ENCODE measurements at places on chromosomes 11 and 22.

DNA sequence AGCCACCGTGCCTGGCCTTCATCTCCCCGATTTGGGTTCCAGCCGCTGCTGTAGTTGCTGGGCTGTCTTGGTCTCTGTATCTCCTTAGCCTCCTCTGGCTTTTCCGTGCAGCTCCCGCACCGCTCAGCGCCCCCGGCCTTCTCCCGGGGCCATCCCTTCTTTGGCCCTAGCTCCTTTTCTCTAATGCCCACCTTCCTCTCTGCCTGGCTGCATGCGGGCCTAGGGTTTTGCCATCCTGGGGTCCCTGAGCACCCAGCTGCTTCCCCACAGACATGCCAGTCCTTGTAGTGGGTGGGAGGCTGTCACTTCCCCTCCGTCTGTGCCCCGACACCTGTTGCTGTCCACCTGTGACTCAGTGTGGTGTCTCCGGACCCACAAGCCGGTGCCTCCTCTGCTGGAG is 36.4 kb downstream of the KCNJ4 start:
- H3K36me3 ChIP-seq: no peaks in the 10 kb centered on the region
- peaks cover 14% of the 10 kb centered on the region for H3K4me1 ChIP-seq
- no peaks in the 10 kb centered on the region for H3K27me3 ChIP-seq
- no peak for DNase-seq
- H3K27ac ChIP-seq: no peak overlapping the region
- no peak overlapping the region for H3K4me3 ChIP-seq

DNA sequence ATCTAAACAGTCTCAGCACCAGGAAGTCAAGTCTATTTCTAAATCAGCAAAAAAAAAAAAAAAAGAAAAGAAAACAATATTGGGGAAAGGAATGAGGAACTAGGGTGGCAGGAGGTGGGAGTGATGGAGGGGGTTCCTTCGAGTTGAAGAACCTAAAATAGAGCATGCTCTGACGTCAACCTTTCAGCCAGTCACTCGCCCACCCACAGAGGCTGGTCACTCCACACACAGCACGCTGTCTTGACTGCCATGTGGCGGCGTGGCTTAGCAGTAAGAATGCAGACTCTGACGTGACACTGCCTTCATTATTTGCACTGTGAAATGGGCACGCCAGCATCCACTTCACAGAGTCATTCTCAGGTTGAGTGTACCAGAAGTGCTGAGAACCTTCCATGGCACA is 48.3 kb downstream of the LARGE1 start:
- H3K27ac ChIP-seq: no peak overlapping the region
- no peaks in the 10 kb centered on the region for H3K36me3 ChIP-seq
- DNase-seq: no peak

DNA sequence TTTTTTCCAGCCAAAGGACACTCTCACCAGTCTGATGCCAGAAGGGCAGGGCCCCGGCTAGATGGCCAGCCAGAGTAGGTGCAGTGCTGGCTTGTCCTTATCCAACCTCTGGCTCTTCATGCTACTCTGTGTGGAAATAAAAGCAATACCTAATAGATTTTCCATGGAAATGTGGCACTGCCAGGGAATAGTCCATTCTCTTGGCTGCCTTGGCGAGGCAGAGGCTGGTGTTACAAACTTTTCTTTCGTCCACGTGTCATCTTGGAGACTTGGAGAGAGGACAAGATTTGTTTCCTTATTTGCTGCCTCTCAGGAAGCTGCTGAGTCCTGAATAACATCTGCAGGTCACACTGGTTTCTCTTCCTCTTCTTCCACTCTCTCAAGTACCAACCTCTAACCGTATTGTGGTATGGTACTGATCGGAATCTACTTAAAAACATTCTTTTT is 17.2 kb upstream of the C1QTNF4 start:
- H3K27me3 ChIP-seq: no peaks in the 10 kb centered on the region
- H3K4me1 ChIP-seq: peaks cover 12% of the 10 kb centered on the region
- H3K27ac ChIP-seq: no peak overlapping the region
- H3K4me3 ChIP-seq: no peak overlapping the region
- H3K36me3 ChIP-seq: no peaks in the 10 kb centered on the region
- DNase-seq: peak; percentile 30

GRCh38 chr11:26584818-26585217 is 12.8 kb upstream of the MUC15 start:
- no peaks in the 10 kb centered on the region for H3K36me3 ChIP-seq
- H3K27ac ChIP-seq: no peak overlapping the region
- no peaks in the 10 kb centered on the region for H3K27me3 ChIP-seq
- H3K4me3 ChIP-seq: no peak overlapping the region
- no peaks in the 10 kb centered on the region for H3K4me1 ChIP-seq

DNA sequence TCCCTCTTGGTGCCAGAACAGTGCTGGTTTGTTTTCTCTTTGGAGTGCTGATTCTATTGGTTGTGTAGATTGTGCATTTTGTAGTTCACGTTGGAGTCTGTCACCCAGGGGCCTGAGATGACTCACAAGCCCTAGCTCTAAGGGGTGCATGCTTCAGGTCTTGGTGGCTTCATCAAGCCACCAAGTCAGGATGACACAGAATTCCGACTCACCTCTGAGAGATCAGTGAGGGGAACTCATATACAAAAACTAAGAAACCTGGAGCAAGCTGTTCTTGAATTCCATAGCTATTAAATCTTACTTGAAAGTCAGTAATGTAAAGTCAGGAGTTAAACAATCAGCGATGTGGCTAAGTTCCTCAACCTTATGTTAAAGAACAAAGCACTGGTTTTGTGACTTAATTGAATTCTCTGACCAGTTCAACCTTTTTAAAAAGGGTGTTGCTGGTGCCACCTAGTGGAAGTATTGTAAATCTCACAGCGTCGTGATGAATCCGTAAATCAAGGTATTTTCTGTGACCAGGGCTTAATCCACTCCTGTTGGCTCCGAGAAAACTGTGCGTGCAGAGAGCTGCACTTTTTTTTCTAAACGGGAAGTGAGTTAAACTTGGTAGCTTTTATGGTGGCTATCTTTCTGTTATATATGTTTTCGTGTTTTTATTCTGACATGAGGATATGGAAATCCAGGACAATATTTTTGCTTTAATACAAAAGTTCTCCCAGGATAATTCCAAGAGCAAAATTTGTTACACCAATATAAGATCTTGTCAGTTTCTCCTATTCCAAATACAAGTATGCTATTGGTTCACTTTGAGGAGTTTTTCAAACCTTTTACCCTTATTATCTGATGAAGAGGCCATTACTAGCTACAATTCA is 14.6 kb downstream of the MMP13 start:
- no peak overlapping the region for H3K27ac ChIP-seq
- DNase-seq: peak; percentile 60
- H3K4me3 ChIP-seq: no peak overlapping the region
- no peaks in the 10 kb centered on the region for H3K4me1 ChIP-seq
- no peaks in the 10 kb centered on the region for H3K27me3 ChIP-seq
- H3K36me3 ChIP-seq: no peaks in the 10 kb centered on the region

DNA sequence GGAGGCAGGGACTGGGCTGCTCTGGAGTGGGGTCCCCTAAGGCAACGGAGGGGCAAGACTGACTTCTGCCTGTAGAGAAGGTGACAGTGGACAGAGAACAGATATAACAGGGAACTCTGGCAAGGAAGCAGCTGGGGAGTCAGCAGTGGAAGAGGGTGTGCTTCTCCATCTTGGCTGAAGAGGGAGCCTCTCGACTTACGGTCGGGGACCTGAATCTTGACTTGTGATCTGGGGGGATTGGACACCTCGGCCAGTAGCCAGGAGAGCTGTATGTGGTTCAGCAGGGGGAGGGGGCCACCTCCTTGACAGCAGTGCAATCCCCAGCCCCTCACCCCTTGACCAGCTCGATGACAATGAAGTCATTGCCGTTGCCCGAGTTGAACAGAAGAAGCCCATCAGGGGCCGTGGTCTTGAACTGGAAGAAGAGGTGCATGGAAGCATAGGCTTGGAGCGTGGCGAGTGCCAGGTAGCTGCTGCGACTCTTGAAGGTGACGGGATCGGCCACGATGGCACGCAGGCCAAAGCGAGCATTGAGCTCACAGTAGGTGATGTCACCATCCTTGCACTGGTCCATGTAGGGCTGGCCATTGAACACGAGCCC is 60.0 kb downstream of the SLC22A12 start:
- H3K4me3 ChIP-seq: no peak overlapping the region
- no peak for DNase-seq
- no peak overlapping the region for H3K27ac ChIP-seq

GRCh38 chr22:48347311-48347710 is 1480.4 kb downstream of the BRD1 start:
- DNase-seq: no peak
- no peaks in the 10 kb centered on the region for H3K27me3 ChIP-seq
- no peak overlapping the region for H3K4me3 ChIP-seq
- no peaks in the 10 kb centered on the region for H3K4me1 ChIP-seq
- no peaks in the 10 kb centered on the region for H3K36me3 ChIP-seq

GRCh38 chr11:6782720-6783119 is at the start of gene OR2AG1:
Gene OR2AG1 (plus strand): TSS chr11:6783020. CDS start chr11:6785038, 2,018 bp downstream.
- no peaks in the 10 kb centered on the region for H3K4me1 ChIP-seq
- no peak within 1 kb of the TSS for H3K27ac ChIP-seq
- no peaks in the 10 kb centered on the region for H3K36me3 ChIP-seq
- no peak for DNase-seq

DNA sequence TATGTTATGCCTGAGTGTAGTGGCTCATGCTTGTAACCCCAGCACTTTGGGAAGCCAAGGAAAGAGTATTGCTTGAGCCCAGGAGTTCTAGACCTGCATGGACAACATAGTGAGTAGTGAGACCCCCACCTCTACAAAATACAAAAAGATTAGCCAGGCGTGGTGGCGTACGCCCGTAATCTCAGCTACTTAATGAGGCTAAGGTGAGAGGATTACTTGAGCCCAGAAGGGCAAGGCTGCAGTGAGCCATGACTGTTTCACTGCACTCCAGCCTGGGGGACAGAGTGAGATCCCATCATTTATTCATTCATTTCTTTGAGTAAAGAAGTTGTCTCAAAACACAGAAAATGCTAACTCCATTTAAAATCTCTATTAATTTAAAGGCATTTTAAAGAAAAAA is 1061.6 kb downstream of the JRKL start:
- DNase-seq: no peak
- no peak overlapping the region for H3K4me3 ChIP-seq
- H3K27ac ChIP-seq: no peak overlapping the region

DNA sequence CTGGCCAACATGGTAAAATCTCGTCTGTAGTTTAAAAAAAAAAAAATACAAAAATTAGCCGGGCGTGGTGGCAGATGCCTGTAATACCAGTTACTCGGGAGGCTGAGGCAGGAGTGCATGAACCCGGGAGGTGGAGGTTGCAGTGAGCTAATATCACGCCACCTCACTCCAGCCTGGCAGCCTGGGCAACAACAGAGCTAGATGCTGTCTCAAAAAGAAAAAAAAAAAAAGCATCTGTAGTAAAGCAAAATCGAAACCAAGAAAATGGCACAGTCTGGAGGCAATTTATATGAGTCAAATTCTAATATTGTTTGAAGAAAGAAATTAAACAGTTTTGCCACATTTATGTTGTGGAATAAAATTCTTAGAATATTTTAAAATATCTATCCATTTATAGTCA is 365.0 kb upstream of the CHORDC1 start:
- no peak for DNase-seq
- no peak overlapping the region for H3K4me3 ChIP-seq
- no peaks in the 10 kb centered on the region for H3K36me3 ChIP-seq
- H3K27ac ChIP-seq: no peak overlapping the region
- no peaks in the 10 kb centered on the region for H3K4me1 ChIP-seq

- peaks cover 2% of the 10 kb centered on the region for H3K36me3 ChIP-seq
- peaks cover 5% of the 10 kb centered on the region for H3K4me1 ChIP-seq
- DNase-seq: no peak
- no peaks in the 10 kb centered on the region for H3K27me3 ChIP-seq
- no peak overlapping the region for H3K4me3 ChIP-seq
Observed at GRCh38 chr11:2798951-2799761, 86.4 kb downstream of the CDKN1C start.

GRCh38 chr22:11628651-11629511 is 3899.1 kb upstream of the OR11H1 start:
- H3K4me1 ChIP-seq: no peaks in the 10 kb centered on the region
- H3K27me3 ChIP-seq: no peaks in the 10 kb centered on the region
- no peak overlapping the region for H3K4me3 ChIP-seq
- H3K36me3 ChIP-seq: no peaks in the 10 kb centered on the region
- no peak for DNase-seq

DNA sequence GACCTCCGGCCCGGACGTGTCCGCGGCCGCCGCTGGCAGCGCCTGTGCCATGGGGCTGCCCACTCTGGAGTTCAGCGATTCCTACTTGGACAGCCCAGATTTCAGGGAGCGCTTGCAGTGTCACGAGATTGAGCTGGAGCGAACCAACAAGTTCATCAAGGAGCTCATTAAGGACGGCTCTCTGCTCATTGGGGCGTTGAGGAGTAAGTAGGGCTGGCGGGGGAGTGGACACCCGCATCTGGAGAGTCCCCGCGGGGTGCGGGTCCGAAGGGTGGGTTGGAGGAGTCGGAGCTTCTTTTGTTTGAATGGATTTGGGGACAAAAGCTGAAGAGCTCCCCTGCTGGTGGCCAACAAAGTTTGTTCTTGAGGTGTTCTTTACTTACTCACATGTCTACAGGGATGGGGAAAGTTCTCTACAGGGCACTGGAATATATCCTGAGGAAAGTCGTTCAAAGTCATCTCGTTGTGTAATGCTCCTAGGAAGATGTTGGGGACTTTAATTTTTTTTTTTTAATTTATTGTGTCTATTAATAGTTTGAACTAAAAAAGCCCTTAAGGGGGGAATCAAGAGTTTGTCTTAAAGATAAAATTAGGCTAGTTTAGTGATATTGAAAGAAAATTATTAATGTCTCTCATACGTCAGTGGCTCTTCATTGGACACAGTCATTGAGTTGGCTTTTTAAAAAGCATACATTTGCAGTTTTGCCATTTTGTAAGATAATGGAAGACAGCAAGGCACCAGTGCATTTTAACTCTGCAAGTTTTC is 725 bp downstream of the ARHGAP42 start:
- peaks cover 31% of the 10 kb centered on the region for H3K27me3 ChIP-seq
- no peaks in the 10 kb centered on the region for H3K4me1 ChIP-seq
- DNase-seq: no peak
- H3K36me3 ChIP-seq: no peaks in the 10 kb centered on the region
- H3K4me3 ChIP-seq: peak overlapping the region; percentile 77

DNA sequence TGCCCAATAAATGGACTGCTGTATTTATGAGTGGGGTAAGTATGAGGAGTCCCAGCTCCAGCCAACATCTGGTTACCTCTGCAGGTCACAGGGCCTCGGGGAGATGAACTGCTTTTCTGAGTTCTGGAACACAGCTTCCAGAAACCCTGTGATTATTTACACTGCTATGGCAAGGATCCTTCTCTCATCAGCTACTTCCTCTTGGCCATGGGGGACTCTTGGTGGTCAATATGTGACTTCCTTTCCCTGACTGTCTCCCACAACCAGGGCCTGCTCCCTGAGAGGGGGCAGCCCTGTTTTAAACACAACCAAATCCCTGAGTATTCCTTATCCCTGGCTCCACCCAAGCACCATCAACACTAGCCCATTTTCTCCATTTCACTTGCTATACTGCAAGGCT is 10.0 kb downstream of the RHOG start:
- H3K4me1 ChIP-seq: peaks cover 91% of the 10 kb centered on the region
- peak overlapping the region; percentile 100 for H3K4me3 ChIP-seq
- DNase-seq: peak; percentile 56
- peak overlapping the region; percentile 97 for H3K27ac ChIP-seq
- no peaks in the 10 kb centered on the region for H3K27me3 ChIP-seq

- no peak overlapping the region for H3K4me3 ChIP-seq
- H3K27ac ChIP-seq: no peak overlapping the region
- DNase-seq: no peak
- no peaks in the 10 kb centered on the region for H3K27me3 ChIP-seq
- H3K4me1 ChIP-seq: no peaks in the 10 kb centered on the region
Observed at GRCh38 chr11:34926831-34927132, 10.4 kb downstream of the PDHX start.
